ENCODE measurements at places on chromosomes 5 and 9. TPM values are rescaled to one million over a fixed set of nuclear protein-coding genes. Genes with fewer than 3 reads are reported as not detected.

DNA sequence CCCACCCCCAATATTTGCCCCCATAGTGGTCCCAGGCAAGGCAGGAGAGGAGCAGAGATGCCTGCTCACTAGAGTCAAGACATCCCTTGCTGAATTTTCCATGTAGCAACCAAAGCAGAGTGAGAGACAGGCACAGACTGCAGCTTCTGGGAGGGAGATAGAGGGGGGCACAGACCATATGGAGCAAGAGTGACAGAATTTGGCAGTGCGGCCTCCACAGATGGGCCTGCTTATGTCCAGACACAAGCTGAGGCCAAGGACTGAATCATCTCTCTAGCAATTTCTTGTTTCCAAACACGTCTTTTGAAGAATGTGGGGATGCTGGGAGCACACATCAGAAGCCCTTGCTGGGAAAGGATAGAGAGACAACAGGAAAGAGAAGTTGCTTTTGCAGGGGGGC, 53.0 kb upstream of the ALDH1B1 start:
- no peak for DNase-seq

DNA sequence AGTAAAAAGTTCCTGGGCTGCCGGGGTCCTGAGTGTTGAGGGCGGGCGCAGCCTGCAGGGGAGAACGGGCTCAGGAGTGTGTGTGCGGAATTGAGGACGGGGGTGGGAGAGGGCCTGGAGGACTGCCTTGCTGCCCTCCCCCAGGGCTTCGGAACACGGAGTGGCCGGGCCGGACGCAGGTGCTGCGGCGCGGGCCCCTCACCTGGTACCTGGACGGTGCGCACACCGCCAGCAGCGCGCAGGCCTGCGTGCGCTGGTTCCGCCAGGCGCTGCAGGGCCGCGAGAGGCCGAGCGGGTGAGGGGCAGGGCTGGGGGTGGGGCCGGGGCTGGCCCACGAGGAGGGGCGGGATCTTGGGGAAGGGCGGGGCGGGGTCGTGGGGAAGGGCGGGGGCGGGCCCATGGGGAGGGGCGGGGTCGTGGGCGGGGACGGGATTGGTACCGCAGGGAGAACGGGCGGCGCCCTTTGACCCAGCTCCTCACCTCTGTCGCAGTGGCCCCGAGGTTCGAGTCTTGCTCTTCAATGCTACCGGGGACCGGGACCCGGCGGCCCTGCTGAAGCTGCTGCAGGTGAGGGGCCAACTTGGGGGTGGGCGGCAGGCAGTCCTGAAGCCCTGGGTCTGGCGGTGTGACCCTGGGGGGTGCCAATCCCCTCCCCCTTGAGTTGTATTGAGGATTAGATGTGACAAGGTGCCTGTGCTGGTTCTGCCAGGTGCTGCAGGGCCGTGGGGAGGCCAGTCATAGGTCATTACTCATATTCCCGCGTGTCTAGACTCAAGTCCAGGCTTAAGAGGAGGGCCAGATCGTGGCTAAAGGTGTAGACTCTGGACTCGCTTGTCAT, 7.1 kb downstream of the FPGS start:
- DNase-seq = no peak

DNA sequence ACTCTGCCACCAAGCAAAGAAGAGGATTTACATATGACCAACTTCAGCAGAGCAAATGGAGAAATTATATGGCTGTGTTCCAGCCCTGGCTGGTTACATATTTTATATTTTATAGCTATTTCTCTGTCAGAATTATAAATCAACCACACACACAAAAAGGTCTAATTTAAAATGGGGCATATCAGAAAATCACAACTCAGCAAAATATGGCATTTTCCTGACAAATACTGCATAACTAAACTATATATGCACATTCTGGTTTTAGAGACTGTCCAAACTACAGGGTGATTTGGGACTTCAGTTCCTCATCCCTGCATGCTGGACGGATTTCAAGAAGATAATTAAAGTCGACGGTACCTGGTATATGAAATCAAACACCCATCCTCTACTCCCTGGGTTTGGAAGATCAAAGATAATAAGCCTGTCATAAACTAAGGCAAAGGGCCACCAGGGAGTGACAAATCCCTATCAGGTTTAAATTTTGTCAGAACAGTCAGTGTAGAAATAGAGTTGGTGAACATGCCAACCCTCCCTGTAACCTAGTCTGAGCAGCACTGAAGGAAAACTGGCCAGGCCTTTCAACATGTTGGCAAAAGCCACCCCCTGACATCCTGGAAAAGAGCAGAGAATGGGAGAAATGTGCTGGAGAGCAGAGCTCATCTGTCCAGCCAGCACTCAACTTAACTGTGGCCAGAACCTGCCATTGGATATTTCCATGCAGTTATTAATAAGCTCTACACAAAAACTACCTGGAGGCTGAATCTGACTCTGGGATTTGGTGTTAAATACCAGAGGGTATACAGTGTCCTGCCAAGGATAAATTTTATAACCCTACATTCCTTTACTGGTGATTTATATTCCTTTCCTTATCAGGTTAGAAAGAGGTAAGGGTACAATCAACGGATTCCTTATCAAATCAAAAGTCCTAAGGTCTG, 235.7 kb downstream of the ENC1 start:
- DNase-seq = no peak

GRCh38 chr5:126562823-126563222, 32.2 kb downstream of the ALDH7A1 start:
- DNase-seq = no peak

GRCh38 chr5:1973391-1974013, 90.8 kb upstream of the IRX4 start:
- no peak for DNase-seq

DNA sequence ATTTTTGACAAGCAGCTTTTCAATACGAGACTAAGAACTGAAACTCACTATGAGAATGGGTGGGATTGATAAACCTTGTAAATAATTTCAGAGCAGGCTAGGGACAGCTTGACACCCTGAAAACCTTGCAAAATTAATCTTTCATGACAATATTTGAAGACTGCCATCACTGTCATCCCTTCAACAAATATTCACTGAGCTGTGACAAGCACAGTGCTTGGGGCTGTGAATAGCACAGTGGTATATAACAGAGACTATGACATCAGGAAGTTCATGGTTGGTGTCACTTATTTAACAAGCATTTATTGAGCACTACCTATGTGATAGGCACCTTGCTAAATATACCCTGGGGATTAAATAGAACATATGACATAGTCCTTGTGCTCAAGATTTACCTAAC, 741.0 kb upstream of the RIOK2 start:
- no peak for DNase-seq

DNA sequence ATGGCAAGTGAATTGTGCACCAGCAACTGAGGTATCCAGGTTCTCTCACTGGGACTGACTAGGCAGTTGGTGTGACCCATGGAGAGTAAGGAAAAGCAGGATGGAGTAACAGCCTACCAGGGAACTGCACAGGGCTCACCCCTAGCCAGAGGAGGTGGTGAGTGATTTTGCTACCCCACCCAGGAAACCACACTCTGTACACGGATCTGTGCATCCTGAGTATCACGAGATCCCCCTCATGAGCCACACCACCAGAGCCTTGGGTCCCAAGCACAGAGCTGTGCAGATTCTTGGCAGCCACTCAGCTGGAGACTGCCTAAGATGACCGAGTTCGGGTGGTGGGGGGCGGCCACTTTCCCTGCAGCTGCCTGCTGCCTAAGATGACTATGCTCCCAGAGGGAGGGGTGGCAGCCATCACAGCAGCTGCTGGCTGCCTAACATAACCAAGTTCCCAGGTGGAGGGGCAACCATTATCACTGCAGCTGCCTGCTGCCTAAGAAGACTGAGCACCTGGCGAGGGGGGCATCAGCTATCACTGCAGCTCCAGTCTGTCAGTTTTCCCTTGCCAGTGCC, 48.4 kb upstream of the EFNA5 start:
- no peak for DNase-seq

GRCh38 chr9:131276891-131277286, 579 bp upstream of the FAM78A start:
- no peak for DNase-seq

DNA sequence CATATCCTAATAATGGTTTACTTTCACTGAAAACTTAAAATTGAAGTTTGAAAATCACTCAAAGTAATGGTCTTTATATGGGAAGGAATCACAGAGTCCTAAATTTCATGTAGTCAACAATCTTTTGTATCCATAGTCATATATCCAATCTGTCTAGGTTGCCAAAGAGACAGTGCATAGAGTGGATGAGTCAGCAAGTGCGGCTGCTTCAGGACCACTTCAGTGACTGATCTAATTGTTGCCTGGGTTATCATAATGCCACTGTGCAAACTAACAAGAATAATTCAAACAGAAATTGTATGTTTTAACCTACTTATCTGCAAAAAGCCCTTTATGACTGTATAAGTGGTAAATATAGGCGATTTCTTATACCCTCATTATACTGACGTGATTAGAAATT, 211.3 kb upstream of the PRR16 start:
- DNase-seq = no peak

- DNase-seq = peak; percentile 84
Observed at GRCh38 chr9:5582835-5583195, 46.1 kb upstream of the RIC1 start.

DNA sequence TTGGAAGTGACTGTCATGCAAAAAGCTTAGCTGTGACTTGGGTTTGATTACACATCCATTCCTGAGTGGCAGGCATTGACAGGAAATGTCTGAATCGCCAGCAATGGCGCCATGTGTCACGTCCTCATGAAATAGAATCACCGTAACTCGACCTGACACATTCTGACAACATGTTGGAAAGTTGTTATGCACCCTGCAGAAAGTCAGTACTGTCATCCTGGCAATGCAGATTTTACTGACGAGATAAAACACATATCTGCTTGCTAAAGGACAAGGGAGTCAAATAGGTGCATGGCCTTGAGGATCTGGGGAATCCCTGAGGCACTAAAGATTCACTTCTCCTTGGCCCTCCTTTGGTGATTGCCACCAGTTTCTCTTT, 344.2 kb downstream of the SPATA31D1 start:
- no peak for DNase-seq

- DNase-seq = no peak
Observed at GRCh38 chr9:109172935-109173334, 5.9 kb upstream of the FRRS1L start.

IPO11 gene
- total RNA-seq = 6.6 TPM

PBX3 gene
- 11.0 TPM for total RNA-seq

All from epithelial cell of proximal tubule (primary cell).